ENCODE measurements at places on chromosomes 12 and 14. TPM values are rescaled to one million over a fixed set of nuclear protein-coding genes. Genes with fewer than 3 reads are reported as not detected.

- no peak for DNase-seq
Observed at GRCh38 chr14:61494018-61494417, 172.6 kb downstream of the PRKCH start.

- DNase-seq: no peak
Observed at GRCh38 chr12:56546680-56547079, 25.1 kb downstream of the RBMS2 start.

DNA sequence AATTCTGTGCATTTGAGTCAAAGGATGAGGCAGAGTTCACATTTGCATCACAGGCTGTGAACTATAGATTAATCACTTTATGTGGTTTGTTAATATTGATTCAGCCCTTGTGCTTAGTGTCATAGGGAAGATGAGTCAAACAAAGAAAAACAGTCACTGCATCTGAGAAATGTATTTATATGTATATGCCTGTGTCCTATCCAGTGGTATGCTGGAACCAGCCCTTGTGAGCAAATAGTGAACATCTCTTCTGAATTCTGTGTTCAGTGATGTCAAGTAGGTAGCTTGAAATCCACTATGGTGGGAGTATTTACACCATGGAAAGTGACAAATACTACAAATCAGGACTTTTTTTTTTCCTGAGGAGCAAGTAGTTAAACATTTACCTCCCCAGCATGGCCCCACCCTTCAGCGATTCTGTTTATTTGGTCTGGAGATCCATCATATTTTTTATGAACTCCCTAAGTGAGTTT is 128.5 kb downstream of the HMGA2 start:
- DNase-seq: no peak

- DNase-seq: no peak
Observed at GRCh38 chr12:2169489-2169888, 116.7 kb downstream of the CACNA1C start.

GRCh38 chr12:79686171-79686570 is 4.6 kb downstream of the PAWR start:
- DNase-seq: no peak

Gene CRACR2A
- 5.0 TPM for total RNA-seq

Gene KRT71
- total RNA-seq: not detected

Gene TAPBPL
- total RNA-seq: 29.3 TPM

Gene C12orf50
- 0.32 TPM for total RNA-seq

Gene RD3L
- total RNA-seq: not detected

Gene POTEG
- total RNA-seq: not detected

Gene PRH2
- total RNA-seq: not detected

Gene ERP27
- 1.3 TPM for total RNA-seq

Gene CLEC4A
- total RNA-seq: 5.2 TPM

Data from aorta (tissue), 5 donors.